ENCODE measurements at places on chromosomes 12 and 14. TPM values are rescaled to one million over a fixed set of nuclear protein-coding genes. Genes with fewer than 3 reads are reported as not detected.

The BAZ2A gene
- total RNA-seq, result 116 TPM

GRCh38 chr14:63598807-63599206 is 42.9 kb downstream of the WDR89 start:
- DNase-seq, result no peak

- DNase-seq, result no peak
Observed at GRCh38 chr12:47413806-47414205, 292.0 kb downstream of the RPAP3 start.

The FGD6 gene
- 17.3 TPM for total RNA-seq

DNA sequence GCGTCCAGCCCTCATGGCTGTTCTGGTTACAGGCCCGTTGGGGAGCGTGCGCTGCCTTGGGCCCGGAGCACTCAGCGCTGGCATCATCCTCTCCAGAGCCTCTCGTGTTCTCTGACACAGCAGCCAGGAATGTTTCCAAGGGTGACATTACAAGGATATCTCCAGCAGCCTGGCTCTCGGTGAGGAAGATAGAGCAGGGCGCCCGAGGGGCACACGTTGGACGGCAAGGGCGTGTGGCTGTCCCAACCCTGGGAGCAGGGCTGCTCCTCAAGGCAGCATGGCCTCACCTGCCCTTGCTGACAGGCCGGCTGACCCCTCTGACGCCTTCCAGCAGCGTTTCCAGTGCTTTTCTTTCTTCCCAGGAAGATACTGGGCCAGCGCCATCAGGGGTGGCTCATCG is 14.4 kb downstream of the LRCOL1 start:
- DNase-seq, result no peak

DNA sequence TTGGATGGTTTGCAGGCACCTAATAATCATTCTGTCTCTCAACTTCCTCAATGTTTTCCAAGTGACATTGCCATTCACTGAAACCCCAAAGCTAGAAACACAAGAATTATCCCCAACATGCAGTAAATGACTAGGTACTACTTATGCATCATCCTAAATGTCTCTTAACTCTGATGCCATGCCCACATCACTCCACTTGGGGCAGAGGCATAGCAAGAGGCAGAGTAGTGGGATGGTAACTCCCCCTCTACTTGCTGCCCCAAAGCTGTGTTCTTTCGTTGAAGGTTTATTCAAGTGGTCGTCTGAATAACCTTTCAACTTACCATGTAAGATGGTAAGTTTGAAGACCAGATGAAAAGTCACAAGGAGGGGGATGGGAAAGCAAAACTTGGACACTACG is 77.9 kb upstream of the SOX5 start:
- DNase-seq, result no peak

The CCDC63 gene
- total RNA-seq, result not detected

DNA sequence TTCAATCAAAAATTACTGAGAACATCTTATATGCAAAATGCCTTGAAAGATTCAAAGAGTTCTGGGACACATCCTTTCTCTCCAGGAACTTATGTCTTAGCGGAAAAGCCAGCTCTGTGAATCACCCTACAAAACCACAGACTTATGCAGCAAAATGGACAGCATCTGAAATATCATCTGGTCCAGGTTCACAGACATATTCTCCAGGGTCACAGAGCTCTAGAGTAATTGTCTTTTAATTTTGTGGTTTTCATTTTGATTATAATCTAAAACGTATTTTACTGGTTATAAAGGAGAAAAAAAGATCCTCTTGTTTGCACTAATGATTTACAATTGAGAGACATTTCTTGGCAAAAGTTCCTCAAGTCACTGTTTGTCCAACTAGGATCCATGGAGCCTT is 246.2 kb downstream of the MSRB3 start:
- DNase-seq, result no peak

DNA sequence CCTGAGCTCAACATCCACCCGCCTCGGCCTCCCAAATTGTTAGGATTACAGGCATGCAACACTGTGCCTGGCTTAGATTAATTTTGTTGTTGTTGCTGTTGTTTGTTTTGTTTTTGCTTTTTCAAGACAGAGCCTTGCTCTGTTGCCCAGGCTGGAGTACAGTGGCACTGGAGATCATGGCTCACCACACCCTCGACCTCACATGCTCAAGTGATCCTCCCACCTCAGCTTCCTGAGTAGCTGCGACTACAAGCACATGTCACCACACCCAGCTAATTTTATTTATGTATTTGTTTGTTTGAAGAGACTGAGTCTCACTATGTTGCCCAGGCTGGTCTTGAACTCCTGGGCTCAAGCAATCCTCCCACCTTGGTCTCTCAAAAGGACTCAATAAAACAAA is 26.7 kb downstream of the CRY1 start:
- no peak for DNase-seq

All from neural crest cell (in vitro differentiated cells).